ENCODE measurements at places on chromosomes 4 and X.

DNA sequence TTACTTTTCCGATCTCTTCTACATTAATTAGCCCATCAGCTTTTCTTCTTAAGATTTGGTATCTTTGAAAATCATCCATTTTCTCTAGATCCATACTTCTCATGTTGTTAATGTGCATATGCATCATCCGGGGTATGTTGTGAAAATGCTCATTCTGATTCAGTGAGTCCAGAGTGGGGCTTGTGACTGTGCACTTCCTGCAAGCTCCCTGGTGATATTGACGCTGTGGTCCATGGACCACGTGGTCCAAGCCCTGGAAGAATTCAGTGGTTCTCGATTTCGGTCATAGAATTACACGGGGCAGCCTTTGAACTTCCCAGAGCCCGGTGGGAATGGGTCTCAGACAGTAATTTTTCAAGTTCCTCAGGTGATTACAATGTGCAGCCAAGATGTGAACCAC is 69.8 kb downstream of the ZFX start:
- no peak for DNase-seq

GRCh38 chr4:44760142-44760898 is 34.0 kb upstream of the GNPDA2 start:
- DNase-seq: peak; percentile 17

DNA sequence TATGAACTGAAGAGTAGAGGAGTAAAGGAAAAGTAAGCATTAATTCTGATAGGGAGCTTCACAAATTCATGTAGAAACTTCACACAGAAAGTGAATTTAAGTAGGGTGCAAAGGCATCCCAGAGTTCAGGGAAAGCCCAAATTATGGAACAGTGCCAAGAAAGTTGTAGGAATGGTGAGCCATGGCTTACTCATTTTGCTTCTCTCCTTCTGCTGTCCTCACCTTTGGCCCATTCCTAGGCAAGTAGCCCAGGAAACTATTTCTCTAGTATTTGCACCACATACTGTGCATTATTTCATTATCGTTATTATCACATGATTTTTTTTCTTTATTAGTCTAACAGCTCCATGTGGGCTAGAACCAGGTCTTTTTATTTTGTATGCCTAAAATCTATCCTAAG is 34.9 kb upstream of the IL1RAPL1 start:
- no peak for DNase-seq

DNA sequence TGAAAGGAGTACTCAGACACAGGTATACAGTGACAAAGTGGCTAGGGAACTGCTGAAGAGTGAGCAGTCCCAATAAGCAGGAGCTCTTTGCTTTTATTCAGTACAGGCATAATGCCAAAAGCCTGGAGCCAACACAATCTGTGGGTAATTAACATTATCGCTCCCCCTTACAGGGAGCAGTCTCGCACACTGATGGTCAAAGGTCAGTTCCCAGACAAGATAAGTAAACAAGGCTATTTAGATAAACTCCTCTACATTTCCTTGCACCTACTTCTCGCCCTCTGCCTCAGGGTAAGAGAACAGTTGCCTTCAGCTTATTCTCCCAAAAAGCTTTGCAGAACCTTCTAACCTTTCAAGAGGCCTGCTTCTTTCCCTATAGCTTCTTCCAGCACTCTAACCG is 73.9 kb upstream of the TAF9B start:
- DNase-seq: no peak

- DNase-seq: peak; percentile 41
These were observed 1.9 kb downstream of the MAP3K15 start for GRCh38 chrX:19513383-19513782.

- DNase-seq: no peak
These were observed 56.8 kb downstream of the LGI2 start for GRCh38 chr4:24973747-24974601.

GRCh38 chr4:177687117-177687516 is 244.9 kb upstream of the AGA start:
- DNase-seq: no peak

GRCh38 chr4:102642631-102643298 is 118.0 kb downstream of the MANBA start:
- no peak for DNase-seq

DNA sequence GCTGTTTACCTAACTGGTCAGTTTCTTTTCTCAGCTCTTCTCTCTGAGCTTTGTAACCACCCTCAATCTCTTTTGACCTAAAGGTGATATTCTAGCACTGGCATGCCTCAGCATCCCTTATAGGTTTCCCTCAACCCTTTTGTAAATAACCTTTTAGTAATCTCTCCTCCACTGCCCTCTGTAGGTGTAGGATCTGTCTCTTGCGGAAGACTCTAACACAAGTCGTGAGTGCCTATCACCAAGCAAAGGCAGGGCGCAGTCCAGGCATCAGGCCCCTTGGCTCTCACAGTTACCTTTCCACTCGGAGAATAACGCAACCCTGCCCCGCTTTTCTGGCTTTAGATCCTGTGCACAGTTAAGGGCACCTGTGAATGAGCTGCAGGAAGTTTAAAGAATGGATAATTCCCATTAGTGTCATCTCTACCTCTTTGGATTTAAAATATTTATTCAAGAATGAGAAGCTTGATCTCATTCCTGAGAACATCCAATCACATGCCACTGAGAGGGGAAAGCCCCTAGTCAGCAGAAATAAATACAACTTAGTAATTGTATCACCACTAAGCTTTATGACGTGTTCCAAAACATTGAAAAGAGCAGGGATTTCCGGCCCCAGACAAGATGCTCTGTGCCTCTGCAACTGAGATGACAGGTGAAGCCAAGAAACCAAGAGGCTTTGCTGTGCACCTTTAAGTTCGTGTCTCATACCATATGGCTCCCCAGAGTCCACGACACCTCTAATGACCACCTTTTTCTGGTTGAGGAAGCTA is 58.8 kb downstream of the SPINK2 start:
- no peak for DNase-seq

- DNase-seq: no peak
These were observed 91.4 kb downstream of the ARSJ start for GRCh38 chr4:113888006-113888405.

- DNase-seq: no peak
These were observed 6.2 kb downstream of the CHIC2 start for GRCh38 chr4:54058171-54058570.

DNA sequence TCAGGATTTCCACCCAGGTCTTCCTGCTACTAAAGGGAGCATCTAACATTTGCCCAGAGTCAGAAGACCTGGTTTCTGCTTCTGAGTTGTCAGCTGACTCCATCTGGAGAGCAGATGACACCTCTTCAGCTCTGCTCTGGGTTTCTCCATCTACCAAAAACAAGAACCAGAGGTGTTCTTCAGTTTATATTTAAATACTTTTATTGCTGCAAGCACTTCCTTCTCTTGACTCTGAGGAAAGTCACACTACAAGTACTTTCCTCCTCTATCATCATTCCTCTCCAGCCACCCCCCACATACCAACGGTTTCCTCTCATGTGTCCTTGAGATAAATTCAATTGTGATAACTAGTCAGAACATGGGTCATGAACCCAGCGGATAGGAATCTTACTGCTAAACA is 88.4 kb downstream of the PPP3CA start:
- no peak for DNase-seq

DNA sequence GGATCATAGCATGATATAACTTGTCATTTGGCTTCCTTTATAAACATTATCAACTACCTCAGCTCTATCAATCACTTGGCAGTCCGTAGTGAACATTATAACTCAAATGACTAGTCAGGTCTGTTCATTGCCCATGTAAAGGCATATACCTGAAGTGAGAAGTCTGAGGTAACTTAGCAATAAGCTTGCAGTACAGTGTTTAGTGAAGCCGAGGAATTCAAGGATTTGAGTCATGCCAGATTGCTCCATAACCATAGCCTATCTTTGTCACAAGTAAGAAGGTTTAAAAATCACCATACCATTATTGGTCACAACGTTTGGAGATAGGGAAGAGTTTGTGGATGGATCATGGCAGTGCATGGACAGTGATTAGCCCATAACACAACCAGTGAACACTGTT is 41.6 kb downstream of the AR start:
- no peak for DNase-seq

Measured in NCI-H774 (cell line).